ENCODE measurements at places on chromosomes 3 and 15. TPM values are rescaled to one million over a fixed set of nuclear protein-coding genes. Genes with fewer than 3 reads are reported as not detected.

FMN1 gene
- total RNA-seq = 19.6 TPM

DNA sequence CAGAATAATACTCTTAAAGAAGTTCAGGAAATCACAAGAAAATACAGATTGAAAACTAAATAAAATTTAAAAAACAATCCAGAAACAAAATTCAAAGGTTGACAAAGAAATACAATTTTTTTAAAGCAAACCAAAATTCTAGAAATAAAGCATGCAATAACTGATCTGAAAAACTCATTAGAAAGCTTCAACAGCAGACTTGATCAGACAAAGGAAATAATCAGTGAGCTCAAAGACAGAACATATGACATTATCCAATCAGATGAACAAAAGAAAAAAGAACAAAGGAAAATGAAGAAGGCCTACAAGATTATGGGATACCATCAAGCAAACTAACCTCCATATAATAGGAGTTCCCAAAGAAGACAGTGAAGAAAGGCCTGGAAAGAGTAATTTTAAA, 336.8 kb downstream of the RSL24D1 start:
- no peak for DNase-seq

GRCh38 chr3:98109807-98110549, 20.5 kb upstream of the OR5H1 start:
- no peak for DNase-seq

- no peak for DNase-seq
Observed at GRCh38 chr15:77503764-77504163, 83.1 kb downstream of the HMG20A start.

DNA sequence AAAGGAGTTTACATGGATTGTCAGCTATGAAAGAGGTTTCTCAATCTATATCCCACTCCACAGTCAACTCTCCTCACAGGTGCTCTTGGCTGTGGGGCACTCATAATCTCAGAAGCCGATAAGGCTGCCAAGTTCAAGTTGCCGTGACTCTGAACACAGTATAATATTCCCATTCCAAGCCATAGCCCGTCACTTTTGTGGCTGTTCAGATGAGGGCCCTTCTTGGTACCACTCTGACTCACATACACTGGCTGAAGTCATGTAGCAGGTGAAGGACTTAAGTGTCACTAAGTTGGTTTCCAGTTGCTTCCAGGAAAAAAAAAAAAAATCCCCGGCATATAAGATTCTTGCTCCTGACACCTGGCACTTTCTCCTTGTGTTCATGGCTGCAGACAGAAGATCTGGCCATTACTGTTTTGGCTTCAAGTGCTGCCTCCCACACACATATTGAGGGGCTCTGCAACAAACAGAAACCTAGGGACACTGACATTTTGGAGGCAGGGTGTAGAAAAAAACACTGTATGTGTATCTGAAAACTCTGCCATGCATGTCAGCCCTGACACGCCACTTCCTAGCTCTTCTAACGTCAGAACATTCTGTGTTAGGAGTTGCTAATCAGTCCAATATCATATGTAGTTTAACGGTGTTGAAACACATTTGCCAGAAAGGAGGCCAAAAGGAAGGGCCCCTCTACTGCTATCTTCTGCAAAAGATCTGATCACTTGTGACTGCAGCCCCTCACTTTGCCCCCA, 170.2 kb upstream of the ICE2 start:
- no peak for DNase-seq

GRCh38 chr3:13209634-13209997, 136.4 kb upstream of the IQSEC1 start:
- no peak for DNase-seq

DNA sequence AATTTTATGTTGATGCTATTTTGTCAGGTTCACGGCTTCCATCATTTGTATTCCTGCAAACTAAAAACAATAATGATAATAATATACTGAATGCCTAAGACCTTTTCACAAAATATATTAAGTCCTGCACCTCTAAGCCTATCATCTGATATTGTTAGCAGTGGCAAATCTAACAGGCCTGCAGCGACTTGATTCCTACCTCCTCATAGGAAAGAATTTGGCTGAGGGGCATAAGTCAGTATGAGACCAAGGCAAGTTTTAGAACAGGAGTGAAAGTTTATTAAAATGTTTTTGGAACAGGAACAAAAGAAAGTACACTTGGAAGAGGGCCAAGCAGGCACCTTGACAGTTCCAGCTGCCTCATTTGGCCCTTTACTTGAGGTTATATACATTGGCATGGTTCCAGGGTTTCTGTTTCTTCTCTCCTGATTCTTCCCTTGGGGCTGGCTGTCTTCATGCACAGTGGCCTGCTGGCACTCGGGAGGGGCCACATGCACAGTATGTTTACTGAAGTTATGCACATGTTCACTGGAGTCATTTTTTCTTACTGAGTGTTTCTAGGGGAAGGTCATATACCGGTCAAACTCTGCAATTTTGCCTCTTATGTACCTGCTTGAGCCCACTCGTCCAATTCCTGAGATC, 418.1 kb downstream of the EPHA6 start:
- DNase-seq = peak; percentile 44

CFAP100 gene
- total RNA-seq = not detected

- DNase-seq = no peak
Observed at GRCh38 chr15:60674704-60675395, 195.9 kb upstream of the ICE2 start.

DNA sequence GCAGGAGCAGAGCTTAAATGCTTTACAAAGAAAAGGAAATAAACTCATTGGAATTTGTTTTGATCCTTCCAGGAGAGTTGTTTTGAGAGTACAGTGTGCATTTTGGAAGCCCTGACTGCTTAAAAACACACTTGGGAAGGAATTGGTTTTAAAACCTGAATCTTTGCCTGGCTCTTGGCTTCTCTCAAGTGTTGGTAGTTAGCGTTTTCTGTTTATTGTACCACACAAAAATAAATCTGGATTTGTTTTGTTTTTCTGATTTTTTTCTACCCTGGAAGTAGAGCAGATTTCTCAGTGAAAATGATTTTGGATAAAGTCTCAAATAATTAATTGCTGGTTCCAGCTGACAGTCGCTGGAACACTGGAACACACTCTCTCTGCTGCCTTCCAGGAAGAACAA, 90.6 kb downstream of the CHST2 start:
- no peak for DNase-seq

BAHD1 gene
- total RNA-seq = 19.1 TPM

TMEM212 gene
- not detected for total RNA-seq

GRCh38 chr15:70703096-70703878, 60.1 kb downstream of the UACA start:
- no peak for DNase-seq

GRCh38 chr3:138172625-138173024, 2.1 kb downstream of the DBR1 start:
- DNase-seq = no peak

GRCh38 chr3:33060609-33061337, 36.2 kb downstream of the GLB1 start:
- DNase-seq = no peak

DNA sequence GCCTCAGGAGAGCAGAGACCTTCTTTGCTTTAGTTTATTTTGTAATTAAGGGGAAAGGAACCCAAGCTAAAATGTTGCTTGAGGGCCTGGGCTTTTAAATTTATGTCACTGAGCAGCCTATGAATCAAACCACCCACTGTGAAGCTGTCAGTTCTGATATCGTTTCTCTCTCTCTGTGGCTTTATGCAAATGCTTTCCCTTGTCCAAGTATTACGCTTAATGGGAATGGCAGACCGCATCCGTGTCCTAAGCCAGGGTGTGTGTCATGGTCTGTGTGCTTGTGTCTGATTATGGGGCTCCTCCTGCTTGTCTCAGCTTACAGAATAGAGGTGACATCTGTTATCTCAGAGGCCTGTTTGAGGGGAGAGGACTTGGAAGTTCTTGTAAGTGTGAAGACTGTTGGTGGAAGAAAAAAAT, 82.4 kb downstream of the EBLN2 start:
- no peak for DNase-seq

DNA sequence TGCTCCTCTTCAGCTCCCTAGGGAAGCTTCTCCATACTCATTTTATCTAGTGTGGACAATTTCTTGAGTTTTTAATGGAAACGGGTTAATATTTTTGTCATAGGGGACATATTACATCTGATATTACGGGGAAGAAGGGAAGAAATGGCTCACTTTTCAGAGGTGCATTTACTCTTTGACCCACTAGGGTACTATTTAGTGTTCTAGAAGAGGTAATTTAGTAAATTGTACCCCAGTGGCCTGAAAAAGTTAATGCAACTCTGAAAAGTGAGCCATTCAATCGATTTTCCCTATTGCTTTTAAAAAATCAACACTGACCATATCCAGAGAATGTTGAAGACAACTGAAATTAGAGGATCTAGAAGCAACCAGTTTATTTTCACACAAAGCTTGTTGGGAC, 71.2 kb downstream of the MAP2K5 start:
- no peak for DNase-seq

GRCh38 chr3:53123953-53124352, 6.3 kb downstream of the RFT1 start:
- DNase-seq = no peak

GRCh38 chr3:31157047-31157694, 262.7 kb upstream of the GADL1 start:
- DNase-seq = no peak

GRCh38 chr3:14598143-14598569, 53.4 kb upstream of the CCDC174 start:
- DNase-seq = no peak

FGD5 gene
- total RNA-seq = not detected

GRCh38 chr3:53164911-53165310, 3.9 kb downstream of the PRKCD start:
- no peak for DNase-seq

GRCh38 chr3:68620211-68620610, 312.1 kb downstream of the TAFA4 start:
- DNase-seq = no peak

- no peak for DNase-seq
Observed at GRCh38 chr3:190429681-190430080, 20.0 kb downstream of the TMEM207 start.

SUCNR1 gene
- not detected for total RNA-seq

- no peak for DNase-seq
Observed at GRCh38 chr3:160450846-160451245, 1.3 kb upstream of the TRIM59 start.

CELSR3 gene
- total RNA-seq = 9.9 TPM

GRCh38 chr15:98548139-98548971, 100.0 kb upstream of the IGF1R start:
- DNase-seq = peak; percentile 45
